ENCODE measurements at places on chromosomes 13 and 19. TPM values are rescaled to one million over a fixed set of nuclear protein-coding genes. Genes with fewer than 3 reads are reported as not detected.

The FGF21 gene
- not detected for total RNA-seq

The DNAJC15 gene
- 7.7 TPM for total RNA-seq

DNA sequence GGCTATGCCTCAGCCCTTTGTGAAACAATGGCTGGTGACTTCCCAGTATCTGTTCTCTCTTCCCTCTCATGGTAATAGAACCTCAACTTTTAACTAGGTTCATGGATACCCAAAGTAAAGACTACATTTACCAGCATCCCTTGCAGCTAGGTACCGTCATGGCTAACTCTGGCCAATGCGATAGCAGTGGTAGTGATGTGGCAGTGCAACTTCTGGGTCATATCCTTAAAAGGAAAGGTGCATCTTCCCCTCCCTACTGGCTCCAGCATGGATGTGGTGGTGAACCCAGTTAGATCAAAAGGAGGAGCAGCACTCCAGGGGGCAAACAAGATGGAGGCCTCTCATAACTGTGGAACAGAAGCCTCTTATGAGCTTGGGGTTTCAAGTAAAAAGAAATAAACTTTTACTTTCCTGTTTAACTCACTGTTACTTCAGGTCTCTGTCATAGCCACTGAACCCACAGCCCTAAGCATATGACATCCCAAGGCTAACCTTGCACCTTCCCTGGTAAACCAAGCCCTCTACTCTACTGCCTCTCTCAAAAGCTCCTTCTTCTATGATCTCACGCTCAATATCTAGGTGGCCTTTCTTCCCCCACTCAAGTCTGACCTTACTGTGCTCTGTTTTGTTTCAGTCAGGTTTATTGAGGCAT lies 104.4 kb downstream of the DOCK9 start:
- DNase-seq: no peak

- DNase-seq: peak; percentile 92
Observed at GRCh38 chr19:13849991-13850909, 26.7 kb upstream of the NANOS3 start.

- DNase-seq: no peak
Observed at GRCh38 chr19:50567052-50567841, 988 bp downstream of the LRRC4B start.

DNA sequence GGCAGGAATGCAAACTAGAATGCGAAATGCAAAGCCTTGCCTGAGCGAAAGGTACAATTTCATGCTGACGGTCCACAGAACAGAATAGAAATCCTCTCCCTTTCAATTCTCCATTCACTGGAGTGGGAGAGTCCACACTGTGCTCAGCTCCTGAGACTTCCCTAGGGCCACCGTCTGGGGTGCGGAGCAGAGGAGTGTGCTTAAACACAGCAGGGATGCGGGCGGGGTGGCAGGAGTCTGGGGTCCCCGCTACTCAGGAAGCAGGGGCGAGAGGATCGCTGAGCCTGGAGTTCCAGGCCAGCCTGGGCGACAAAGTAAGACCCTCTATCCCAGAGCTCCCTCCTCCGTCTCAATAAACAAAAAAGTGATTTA lies 552 bp upstream of the ZNF816 start:
- peak; percentile 20 for DNase-seq

GRCh38 chr13:66659286-66659685 lies 570.9 kb downstream of the PCDH9 start:
- DNase-seq: no peak

GRCh38 chr13:40336228-40337221 lies 329.9 kb downstream of the FOXO1 start:
- DNase-seq: no peak

DNA sequence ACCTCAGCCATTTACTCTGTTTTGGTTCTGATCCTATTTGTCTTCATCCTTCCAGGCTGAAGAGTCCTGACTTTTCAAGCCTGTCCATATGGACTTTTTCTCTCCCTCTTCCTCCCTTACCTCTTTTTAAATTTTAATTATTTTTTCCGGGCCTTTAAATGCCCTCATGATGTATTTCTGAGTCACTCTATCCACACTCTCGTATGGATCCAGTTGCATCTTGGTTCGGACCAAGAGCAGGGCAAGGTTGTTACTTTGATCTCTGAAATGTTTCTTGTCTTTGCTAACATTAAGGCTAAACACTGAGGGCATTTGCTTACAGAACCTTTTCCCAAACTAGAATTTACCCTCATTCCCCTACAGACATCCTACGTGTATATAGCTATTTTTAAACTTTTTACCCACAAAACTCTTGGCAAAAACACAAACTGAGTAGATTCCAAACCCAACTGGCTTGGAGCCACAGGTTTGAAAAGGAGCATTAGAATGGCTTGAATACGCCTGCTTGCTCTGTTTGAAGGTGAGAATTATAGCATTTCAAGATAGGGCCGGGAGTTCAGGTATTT lies 47.4 kb upstream of the SERPINE3 start:
- DNase-seq: no peak

Measured in uterus (tissue), 4 donors.